ENCODE measurements at places on chromosomes 6 and 20.

GRCh38 chr6:109467696-109468095 lies 12.1 kb upstream of the MICAL1 start:
- DNase-seq: no peak

DNA sequence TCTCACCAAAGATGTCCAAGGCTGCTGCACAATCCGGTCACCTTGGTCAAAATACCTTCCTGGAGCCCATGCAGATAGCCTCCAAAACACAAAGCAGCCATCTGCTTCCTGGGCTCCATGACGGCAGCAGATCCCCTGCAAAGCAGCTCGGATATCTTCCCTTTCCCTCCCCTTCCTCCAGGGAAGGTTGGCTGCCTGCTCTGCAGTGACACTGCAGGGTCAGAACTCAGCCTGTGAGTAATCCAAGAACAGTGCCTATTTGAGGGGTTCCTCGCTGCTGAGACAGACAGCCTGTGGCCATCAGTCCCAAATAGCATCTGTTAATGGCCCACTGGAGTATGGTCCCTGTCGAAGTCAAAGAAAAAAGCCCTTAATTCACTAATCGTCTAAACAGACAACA lies 270.8 kb downstream of the PREX1 start:
- DNase-seq: no peak

- DNase-seq: no peak
These were observed 155.1 kb upstream of the SOX4 start for GRCh38 chr6:21438237-21438985.

DNA sequence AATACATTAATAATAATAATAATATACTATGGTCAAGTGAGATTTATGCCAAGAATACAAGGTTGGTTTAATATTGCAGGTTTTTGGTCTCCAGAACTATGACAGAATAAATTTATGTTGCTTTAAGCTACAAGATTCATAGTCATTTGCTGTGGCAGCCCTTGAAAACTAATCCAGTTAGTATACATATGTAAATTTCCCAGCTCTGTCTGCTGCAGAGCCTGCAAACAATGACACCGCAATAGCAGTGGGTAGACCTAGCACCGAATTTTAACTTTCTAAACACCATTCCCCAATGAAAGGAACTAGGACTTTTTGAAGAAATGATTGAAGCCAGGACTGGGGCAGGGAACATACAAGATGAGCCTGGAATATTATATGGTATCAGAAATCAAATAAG lies 647.7 kb upstream of the NRSN1 start:
- no peak for DNase-seq

- no peak for DNase-seq
These were observed 199.2 kb upstream of the PMEPA1 start for GRCh38 chr20:57908704-57909630.

- no peak for DNase-seq
These were observed 129.2 kb downstream of the BCKDHB start for GRCh38 chr6:80235647-80236046.
